ENCODE measurements at places on chromosomes 12 and 14.

GRCh38 chr14:77909911-77910310, 110.0 kb downstream of the ADCK1 start:
- DNase-seq: peak; percentile 36

- no peak for DNase-seq
These were observed 24.5 kb downstream of the SLC16A7 start for GRCh38 chr12:59620326-59620725.

GRCh38 chr14:35287431-35288013, 4.7 kb upstream of the PSMA6 start:
- no peak for DNase-seq

DNA sequence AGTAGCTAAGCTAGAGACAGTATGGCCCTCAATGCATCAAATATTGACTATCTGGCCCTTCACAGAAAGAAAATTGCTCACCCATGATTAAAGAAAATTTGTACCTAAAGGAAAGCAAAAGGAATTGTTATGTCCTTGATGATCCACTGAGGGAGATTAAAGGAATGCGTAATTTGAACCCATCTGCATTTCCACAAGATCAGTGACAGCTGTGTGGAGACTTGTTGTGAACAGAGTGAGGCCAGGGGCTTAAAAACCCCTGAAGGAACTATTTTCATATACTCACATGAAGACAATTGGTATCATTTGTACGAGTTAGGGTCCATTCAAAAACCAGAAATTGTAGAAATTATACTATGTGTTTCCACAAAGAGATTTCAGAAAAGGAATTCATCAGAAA, 1908.1 kb upstream of the SEL1L start:
- no peak for DNase-seq

GRCh38 chr14:93870377-93870776, 56.8 kb upstream of the FAM181A start:
- no peak for DNase-seq

- no peak for DNase-seq
These were observed 124.4 kb downstream of the SLC38A4 start for GRCh38 chr12:46701356-46701755.

DNA sequence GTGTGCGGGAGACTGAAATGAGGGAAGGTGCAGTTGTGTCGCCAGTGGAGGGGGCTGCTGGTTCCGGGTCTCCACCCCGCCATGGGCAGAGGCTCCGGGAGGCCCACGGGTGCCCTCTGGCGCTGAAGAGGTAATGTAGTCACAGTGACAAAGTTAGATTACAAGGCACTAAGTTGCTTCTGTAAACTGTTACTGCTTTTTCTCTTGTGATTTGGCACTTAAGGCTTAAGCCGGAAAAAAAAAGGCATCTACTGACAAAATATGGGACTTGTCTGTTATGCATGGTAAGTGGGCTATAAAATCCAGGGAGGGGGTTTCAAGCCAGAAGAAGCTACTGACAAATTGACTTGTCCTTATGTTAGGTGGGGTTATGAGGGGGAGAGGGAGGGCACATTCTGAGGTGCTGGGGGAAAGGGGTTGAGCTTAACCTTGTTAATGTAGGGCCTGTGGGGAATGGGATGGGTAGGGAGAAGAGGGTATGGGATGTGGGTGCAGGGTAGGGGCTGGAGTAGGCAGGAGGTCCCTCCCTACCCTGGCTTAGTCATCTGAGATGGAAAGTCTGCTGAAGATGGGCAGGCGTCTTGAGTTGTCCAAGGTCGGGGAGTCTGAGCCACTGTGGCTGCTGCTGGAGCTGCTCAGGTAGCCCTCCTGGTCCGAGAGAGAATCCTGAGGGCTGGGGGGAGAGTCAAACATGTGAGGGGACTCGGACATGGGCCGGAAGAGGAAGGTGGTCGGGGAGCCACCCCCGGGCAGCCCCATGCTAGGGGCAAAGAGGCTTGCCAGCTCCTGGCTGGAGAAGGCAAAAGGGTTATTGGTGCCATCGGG, 3.7 kb downstream of the ZFP36L1 start:
- DNase-seq: peak; percentile 72

DNA sequence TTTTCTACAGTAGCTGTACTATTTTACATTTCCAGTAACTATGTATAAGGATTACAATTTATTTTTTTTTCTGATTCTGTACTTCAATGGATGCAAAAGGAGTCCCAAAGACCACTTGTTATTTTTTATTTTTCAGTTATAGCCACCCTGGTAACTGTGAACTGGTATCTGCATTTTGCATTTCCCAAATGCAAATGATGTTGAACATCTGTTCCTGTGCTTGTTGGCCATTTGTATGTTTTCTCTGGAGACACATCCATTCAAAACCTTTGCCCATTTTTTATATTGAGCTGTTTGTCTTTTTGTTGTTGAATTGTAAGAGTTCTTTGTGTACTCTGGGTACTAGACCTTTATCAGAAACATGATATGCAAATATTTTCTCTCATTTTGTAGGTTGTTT, 485.6 kb downstream of the LRIG3 start:
- DNase-seq: no peak

GRCh38 chr14:72503696-72504368, 390.1 kb downstream of the DPF3 start:
- no peak for DNase-seq

GRCh38 chr12:132021031-132021871, 71.5 kb downstream of the EP400 start:
- DNase-seq: no peak

- DNase-seq: peak; percentile 73
These were observed 32.2 kb downstream of the SUSD6 start for GRCh38 chr14:69643430-69644200.

DNA sequence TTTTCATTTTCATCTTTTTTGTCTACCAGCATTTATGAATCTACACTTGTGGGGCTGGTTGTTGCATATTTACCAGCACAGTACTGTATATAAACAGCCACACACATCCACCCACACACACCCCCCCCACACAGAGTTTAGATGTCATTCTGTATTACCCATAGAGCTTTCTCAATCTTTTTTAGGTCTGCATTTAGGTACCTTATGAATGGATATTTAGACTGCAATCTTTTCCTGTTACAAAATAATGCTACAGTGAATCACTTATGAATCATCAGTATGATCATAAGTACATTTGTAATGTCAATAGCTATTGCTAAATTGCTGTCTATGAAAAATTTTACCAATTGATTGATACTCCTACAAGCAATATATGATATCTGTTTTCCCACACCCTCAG, 67.3 kb upstream of the STK38L start:
- no peak for DNase-seq

DNA sequence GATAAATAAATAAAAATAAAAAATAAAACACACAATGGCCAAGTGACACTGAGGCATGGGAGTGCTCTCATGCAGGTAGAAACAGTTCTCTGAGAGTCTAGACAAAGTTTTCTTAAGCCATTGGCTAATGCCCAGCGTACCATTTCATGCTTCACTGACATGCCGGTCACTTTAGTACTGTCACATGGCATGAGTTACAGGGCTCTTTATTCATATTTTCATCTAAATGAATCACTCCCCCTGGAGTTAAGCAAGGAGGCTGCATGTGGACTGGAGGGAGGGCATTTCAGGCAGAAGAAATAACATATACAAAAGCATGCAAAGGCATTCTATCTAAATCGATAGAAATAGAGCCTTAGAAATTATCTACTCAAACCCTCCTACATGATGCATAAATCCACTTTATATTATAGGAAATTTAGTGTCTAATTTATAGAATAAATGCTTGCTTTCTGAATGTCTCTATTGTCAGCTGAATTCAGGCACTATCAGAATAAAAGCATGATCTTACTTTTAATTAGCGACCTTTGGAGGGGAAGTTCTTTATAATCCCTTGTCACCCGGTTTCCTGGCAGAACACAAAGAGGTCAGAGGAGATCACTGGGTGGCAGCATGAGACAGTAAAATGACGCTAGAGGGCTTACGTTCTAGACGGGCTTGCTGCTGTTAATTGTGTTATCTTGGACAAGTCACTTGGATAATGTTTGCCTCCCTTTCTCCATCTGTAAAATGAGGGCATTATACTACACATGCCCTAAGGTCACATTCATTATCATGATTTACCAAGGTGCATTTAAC, 17.5 kb downstream of the DYRK4 start:
- DNase-seq: no peak

DNA sequence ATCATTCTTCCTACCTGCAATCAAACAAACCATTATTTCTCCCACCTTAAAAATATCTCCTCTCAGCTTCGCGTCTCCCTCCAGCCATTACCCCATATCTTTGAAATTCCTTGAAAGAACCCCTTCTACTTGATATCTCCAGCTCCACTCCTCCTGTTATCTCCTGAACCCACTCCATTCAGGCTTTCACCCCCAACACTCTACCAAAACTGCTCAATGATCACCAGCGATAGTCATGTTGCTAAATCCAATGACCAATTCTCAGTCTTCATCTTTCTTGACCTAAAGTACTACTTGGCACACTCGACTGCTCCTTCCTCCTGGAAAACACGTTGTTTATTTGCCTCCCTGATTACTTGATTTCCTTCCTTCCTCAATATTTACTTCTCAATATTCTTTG, 70.1 kb downstream of the DUSP16 start:
- no peak for DNase-seq

DNA sequence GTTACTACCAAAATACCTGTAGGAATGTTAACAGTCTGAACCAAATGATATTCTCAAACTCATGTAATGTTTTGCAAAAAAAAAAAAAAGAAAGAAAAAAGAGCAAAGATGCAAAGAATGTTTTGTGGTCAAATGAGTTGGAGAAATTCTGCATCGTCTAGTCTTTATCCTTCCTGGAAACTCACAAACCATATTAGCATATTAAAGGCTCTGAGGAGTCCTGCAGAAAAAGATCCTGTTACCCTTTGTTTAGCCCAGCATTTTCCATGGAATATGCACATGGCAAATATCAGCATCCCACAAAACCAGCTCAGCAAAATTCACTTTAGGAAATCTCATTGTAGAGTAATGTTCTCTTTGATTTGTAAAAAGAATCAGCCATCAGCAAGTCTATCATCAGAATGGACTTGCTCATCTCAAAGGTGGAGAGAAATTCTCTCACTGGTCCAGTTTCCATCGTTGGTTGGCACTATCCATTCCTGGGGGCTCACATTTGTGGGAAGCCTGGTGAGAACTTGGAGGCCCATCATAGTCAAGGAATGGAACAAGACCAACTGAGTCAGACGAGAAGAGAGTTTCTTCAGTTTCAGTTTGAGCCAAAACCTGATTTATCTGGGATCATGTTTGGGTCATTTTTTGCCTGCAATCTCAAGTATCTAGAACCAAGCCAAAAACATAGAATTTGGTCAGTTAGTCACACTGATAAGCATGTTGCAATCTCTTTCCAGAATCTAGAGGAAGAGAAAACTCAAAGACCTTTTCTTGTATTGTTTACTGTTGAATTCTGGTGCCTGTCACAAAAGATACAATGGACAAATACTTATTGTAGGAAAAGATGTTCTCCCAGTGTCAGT, 129.8 kb downstream of the TBX5 start:
- DNase-seq: no peak

GRCh38 chr12:95701275-95701674, 89.3 kb downstream of the NTN4 start:
- DNase-seq: peak; percentile 1

DNA sequence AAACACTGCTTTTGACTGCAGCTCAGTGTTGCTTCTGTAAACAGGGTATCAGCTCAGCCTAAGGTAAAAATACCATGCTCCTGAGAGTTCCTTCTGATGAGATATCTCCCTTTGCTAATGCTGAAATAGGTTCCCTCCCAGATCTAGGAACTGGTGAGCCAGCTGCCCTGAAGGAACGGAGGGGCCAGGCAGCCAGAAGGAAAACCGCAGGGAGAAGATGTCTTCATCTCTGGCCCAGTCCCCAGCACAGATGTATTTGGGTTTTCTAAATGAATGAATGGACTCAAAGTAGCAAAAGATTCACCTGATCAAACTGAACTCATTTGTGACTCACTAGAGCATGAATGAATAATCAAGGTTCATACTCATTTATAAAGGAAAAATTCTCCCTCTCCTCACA, 247.8 kb downstream of the MSRB3 start:
- DNase-seq: no peak

GRCh38 chr14:91872011-91872501, 4.7 kb upstream of the TC2N start:
- no peak for DNase-seq

DNA sequence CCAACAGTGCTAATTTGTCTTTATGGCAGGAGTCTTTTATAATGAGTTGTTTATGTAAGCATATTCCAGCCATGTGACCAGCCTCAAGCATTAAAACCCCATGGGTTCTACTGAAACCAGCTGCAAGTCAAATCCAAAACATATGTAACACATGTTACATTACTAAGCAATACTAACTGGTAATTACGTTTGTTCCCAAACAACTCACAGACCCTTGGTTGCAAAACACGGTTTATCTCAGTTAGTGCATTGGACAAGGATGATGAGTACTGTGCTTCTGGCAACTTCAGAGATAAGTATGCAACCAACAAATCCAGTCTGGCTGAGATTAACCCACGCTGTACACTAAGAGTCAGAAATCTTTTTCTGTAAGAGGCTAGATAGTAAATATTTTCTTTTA, 110.1 kb upstream of the FAR2 start:
- no peak for DNase-seq

- DNase-seq: no peak
These were observed 83.0 kb upstream of the LGR5 start for GRCh38 chr12:71356569-71356968.

GRCh38 chr12:130074661-130075406, 87.4 kb upstream of the FZD10 start:
- no peak for DNase-seq

DNA sequence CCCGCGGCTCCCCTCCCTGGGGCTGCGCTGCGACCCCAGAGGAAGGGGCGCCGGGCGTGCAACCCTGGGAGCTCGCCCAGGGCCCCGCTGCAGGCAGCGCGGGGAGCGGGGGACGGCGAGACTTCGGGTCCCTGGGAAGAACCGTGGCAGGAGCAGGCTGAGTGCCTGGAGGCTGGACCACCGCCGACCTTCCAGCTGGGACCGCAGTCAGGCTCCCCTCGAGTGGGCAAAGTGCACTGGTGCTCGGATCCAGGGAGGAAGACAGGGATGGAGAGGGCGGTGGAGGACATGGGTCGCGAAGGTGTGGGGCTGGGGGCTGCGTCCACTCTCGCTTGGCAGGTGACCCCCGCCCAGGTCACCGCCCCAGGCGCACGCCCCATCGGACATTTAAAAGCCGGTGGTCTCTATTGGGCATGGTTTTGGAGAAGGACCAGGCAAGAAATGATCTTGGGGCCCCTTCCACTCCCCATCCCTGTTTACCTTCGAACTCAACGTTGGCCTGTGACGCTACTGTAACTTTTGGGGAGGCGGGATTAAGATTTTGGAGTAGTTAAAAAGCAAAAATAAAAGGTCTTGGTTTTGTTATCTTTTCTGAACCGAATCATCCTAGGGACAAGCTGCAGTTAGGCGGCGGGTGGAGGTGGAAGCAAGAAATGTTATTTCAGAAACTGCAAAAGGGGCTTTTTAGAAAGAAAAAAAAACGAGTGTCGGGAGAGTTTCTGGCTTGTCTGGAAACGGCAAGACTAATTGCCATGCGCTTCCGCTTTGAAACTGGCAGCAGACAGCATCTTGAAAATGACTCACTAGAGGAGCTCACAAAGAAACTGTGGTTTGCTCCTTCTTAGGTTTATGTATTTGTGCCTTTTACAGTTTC, 1.0 kb downstream of the ELK3 start:
- no peak for DNase-seq
